ENCODE measurements at places on chromosomes 2 and 18.

DNA sequence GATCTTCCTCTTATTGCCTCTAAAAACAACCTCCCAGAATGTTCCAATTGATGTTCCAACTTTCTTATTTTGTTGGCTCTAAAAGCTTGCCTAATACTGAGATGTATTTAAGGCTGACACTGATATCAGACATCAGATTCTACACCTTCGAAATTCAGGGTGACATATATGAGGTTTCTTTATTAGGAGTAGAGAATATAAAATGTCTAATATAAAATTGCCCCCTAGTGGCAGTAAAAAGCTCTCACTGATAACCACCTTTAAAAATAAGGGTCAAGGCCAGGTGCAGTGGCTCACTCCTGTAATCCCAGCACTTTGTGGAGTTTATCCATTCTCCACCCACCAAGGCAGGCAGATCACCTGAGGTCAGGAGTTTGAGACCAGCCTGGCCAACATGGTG, 789.7 kb upstream of the SLC39A10 start:
- DNase-seq, result peak; percentile 18

DNA sequence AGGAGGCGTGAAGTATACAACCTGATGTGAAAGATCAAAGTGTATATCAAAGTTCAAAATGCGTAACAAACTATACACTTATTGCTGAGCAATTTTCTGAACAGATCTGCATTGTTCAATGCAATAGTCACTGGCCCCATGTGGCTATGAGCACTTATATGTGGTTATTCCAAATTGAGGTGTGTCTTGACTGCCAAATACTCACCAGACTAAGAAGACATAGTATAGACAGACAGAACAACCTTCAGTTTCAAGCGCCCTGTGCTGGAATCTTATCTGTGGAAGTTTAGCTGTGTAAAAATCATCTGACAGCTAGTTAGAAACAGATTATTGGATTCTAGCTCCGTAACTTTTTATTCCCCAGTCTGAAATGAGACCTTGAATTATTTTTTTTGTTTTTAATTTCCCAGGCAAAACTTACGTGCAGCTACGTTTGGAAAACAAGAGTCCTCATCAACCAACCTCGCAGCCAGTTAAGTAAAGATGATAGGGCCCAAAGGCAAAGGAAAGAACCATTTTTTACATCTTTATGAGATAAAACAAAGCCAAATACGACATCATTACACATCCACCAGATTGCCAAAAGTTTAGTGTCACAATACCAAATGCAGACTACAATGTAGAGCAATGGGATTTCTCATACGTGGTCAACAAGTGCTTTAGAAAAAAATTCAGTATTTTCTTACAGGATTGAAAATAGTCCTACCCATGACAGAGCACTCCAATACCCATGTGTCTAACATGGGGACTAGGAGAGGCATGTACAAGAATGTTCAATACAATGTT, 37.2 kb downstream of the MBOAT2 start:
- no peak for DNase-seq

- DNase-seq, result no peak
Observed at GRCh38 chr18:73461780-73462059, 593.9 kb upstream of the NETO1 start.

- DNase-seq, result peak; percentile 92
Observed at GRCh38 chr2:219225350-219225749, 4.1 kb downstream of the ATG9A start.
